Neural progenitor cell (in vitro differentiated cells): ENCODE measurements at places on chromosomes 11 and 22. TPM values are rescaled to one million over a fixed set of nuclear protein-coding genes. Genes with fewer than 3 reads are reported as not detected.

- DNase-seq, result no peak
Observed at GRCh38 chr11:125947419-125948277, 1.8 kb downstream of the VSIG10L2 start.

DNA sequence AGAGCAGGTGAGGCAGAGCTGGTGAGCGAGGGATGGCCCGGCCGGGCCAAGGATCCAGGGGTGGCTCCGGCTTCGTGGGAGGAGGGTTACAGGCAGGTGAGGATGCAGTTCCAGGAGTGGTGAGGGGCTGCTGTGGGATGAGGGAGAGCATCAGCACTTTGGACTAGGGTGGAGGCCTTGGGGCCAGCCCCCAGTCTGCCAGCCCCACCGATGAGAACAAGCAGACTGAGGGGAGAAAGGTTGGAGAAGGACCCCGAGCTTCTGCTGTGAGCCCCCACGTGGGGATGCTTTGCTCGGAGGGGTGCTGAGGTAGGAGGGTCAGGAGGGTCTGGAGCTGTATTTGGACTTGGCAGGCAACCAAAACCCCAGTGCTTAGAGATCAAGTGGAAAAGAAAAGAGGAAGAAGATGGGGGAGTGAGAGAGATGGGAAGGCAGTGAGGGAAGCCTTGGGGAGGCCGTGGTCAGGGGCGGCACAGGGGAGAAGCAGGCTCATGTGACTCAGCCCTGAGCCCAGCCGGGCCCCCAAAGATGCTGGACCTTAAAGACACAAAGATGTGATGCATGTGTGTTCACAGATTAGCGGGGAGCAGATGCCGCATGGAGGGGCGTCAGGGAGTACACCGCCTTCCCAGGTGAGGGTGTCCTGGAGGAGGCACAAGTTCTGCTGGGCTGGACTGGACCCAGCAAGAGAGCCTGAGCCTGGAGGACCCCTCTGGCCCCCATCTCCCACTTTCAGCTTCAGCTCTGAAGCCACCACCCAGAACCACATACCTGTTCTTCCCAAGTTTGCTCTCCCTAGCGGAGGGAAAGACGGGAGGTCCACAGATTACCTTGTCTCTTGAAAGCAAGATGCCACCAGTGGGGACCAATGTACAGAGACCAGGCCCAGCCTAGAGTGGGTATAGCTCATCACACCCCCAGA is 91.3 kb downstream of the CDKN1C start:
- DNase-seq, result no peak

EHF gene
- 0.12 TPM in 1 of 2 replicates, not detected in the other for total RNA-seq

HINFP gene
- total RNA-seq, result 32.5 and 47.3 TPM in 2 replicates

CLCF1 gene
- 2.0 and 3.7 TPM in 2 replicates for total RNA-seq

SMTNL1 gene
- 0.28 TPM in 1 of 2 replicates, not detected in the other for total RNA-seq

GRCh38 chr22:50531546-50531961 is 1.7 kb upstream of the TYMP start:
- no peak for DNase-seq

- DNase-seq, result no peak
Observed at GRCh38 chr11:114319716-114320328, 23.6 kb downstream of the NNMT start.

DNA sequence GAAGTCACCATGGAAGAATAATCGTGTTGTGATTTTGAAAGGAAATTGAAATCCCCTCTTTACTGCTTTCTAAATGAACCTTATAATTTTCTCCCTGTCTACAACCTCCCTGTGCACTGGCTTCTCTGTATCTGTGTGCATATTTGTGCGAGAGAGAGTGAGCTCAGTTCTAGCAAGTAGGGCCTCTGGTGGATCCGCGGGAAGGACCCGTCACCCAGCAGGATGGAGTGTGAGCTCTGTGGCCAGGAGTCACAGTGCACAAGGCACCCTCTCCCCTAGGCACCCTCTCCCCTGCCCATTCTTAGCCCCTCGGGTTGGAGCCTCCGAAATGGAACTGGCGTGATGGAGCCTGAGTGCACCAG is 109.0 kb downstream of the TRIM29 start:
- no peak for DNase-seq

DNA sequence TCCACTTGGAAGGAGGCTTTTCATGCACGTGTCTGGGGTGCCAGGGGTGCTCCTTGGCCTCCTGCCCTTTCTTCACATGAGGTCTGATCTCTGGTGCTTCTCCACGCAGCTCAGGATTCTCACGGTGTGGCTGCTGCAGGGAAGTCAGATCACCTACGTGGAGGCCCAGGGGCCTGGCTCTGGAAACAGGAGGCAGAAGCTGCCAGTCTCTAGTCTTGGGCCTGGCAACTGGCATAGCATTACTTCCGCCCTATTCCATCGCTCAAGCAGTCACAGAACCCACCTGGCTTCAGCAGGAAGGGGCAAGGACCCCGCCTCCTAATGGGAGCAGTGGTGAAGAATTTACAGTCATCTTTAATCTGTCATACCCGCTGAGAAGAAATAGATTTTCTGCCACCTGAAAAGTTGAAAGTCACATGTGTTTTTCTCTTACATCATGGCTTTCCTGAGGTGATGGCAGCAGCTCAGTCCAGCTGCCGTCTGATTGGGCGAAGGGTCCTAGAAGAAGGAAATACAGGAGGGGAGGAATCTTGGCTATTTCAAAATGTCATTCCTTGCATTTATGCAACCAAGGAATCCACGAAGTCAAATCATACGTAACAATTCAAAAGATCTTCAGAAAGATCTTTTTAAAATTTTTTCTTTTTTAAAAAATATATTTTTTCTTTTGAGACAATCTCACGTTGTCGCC is 50.1 kb upstream of the DKK3 start:
- DNase-seq, result no peak

- DNase-seq, result no peak
Observed at GRCh38 chr11:12198251-12199222, 88.1 kb downstream of the MICAL2 start.

NAALAD2 gene
- total RNA-seq, result 24.6 and 67.1 TPM in 2 replicates

- peak; percentile 17 for DNase-seq
Observed at GRCh38 chr22:35894937-35895708, 133.5 kb downstream of the RBFOX2 start.

APOBEC3G gene
- 0.30 and 0.90 TPM in 2 replicates for total RNA-seq

GRCh38 chr11:62543680-62544444 is 2.7 kb downstream of the AHNAK start:
- no peak for DNase-seq

- DNase-seq, result peak; percentile 78
Observed at GRCh38 chr11:113974741-113975470, at the start of gene HTR3A. TSS of gene HTR3A (plus strand) at chr11:113975108. CDS start at chr11:113975326, 218 bp downstream.

DNA sequence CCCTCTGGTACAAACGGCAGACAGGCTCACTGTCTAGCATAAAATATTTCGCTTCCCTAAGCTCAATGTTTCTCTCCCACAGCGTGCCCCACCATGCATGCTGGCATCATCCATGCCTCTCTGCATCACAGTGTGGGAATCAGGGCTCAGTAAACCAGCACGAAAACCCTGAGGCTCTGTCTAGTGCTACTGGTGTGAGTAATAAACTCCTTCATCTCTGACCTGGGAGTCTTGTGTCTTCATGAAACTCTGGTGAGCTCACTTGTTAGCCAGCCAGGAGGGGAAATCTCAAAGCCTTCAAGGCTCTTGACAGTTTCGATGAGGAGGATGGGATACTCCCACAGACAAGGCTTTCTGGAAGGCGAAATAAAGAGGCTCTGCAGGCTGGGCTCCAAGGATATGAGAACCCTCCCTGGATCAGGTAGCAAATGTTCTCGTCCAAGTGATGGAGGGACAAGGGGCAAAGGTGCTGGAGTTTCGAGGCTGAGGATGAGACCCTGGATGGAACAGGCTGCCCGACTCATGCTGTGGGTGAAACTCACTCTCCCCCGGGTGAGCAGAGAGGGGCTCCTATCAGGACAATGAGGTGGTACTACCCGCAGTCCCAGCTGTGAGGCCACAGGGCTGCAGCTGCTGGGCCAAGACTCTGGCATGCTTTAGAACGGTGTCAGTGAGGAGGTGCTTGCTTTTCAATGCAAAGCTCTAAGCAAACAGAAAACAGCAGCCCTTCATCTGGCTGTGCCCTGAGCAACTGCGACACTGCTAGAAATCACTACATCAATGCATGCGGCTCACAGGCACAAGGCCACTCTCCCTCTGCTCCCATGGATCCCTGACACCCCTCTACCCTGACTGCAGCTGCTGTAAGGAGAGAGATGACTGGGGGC is 69.3 kb downstream of the SHANK2 start:
- DNase-seq, result no peak

AQP11 gene
- 0.24 and 1.1 TPM in 2 replicates for total RNA-seq

DNA sequence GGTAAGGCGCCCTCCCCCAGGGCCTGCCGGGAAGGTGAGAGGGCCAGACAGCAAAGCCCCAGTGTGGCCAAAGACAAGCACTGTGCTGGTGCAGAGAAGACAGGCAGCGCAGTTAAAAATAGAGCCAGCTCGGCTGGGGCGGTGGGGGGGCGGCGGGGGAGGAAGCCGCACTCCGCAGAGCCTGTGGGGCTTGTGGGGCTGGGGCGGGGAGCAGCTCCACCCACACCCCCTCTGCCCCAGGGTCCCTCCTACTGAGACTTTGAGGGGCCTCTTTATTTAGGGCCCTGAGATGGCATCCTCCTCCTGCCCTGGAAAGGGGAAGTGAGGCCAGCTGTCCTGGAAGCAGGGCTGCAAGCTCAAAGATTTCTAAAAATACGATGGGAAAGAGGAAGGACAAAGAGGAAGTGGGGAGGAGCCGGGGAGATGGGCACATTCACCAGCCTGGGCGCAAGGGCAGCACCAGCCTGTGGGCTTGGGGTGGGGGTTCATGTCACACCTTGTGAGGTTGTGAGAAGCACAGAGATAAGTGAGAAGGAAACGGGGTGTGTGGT is 2.6 kb downstream of the CYTH4 start:
- DNase-seq, result no peak

GRCh38 chr11:68328374-68329091 is 16.1 kb downstream of the LRP5 start:
- peak; percentile 88 for DNase-seq

DNA sequence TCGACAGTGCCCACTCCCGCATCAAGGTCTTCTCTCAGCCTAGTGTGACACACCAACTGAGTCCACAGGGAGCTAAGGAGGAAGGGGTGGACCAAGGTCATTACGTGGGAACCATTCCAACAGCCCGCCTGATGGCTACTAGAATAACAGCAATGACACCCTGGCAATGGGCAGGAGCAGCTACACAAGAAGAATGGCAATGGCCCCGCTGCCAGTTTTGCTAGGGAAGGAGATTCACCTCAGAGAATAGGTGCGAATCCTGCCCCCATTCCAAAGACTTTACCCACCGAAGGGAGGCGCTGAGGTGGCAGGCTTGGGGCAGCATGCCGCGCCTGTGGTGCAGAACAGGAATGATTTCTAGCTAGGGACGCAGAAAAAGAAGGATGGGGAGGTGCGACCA is 9.1 kb downstream of the WT1 start:
- peak; percentile 30 for DNase-seq

DNA sequence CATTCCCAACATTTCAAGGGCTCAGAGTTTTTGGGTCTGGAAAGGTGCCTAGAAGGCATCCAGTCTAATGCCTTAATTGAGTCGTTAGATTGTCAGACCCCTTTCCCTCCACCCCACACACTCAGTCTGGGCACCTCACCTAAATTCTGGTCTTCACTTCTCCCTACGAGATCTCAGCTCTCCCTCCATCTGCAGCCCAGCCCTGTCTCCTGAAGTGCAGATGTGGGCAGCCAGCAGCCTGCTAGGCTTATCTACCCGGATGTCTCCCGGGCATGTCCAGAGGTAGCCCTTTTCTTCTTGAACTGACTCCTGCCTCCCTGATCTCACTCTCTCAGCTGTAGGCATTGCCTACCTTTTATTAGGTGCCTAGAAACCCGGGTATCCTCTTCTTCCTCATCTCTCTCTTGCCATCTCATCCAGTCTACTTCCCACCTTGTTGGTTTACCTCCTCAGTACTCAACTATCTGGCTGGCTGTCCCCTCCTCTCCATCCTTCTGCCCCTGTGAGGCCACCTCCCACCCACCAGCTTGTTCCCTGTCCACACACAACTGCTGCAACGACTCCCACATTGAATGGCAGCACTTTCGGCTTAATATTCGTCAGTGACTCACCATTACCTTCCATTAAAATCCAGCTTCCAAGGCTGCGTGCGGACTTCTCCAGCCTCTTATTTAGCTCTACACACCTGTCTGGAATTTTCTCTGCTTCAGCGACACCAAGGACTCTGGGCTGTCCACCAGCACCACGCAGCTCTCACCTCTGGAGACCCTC is 6.2 kb downstream of the SEPTIN3 start:
- DNase-seq, result no peak

PRDM11 gene
- total RNA-seq, result 1.8 and 5.3 TPM in 2 replicates

DNA sequence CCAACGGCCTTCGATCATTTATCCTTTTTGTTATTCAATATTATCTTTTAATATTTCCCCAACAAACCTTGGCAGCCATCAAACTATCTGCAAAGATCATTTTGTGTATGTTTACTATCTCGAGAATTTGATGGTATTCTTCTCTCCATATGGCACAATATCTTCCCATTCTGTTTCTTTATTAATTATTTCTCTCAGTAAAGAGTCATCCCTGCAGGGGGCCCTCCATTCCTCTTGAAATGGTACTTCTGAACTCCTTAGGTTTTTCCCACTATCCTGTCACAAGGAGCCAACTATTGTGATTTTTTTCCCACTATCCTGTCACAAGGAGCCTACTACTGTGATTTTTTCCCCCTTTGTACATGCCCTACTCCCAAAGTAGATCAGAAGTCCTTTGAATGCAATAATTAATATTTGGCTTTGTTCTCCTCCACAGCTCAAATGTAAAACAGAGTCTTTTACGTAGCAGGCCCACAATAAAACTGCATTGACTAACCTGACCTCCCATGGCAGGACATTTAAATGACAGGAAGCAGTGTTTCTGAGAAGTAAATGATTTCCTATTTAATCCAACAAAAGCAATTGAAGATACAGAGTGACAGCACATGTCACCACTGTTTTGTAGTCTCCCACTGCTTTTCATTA is 43.3 kb downstream of the PDGFD start:
- DNase-seq, result peak; percentile 9

DNA sequence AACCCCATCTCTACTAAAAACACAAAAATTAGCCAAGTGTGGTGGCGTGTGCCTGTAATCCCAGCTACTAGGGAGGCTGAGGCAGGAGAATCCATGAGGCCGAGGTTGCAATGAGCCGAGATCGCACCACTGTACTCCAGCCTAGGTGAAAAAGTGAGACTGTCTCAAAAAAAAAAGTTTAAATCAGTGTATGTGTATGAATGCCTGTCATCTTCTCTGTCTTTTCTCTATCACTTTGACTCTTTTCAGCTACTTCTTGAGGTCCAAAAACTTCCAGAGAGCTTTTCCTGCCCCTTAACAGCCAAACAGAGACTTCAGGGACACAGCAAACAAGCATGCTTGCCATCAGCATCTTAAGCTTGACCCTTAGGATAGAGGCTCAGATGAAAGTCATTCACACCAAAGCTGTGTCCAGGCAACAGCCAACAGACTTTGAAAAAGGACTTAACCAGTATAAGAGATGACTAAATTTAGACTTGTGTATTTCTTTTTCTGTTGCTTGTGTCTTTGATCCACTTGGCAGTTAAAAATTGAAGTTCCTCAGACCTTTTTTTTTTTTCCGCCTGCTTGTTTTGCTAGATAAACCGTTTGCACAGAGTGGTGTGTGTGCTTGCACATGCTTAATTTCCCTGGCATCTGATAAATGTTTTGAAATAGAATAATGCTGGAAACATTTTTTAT is 151.9 kb downstream of the DBX1 start:
- DNase-seq, result no peak

GRCh38 chr11:41377709-41378394 is 81.6 kb downstream of the LRRC4C start:
- DNase-seq, result no peak

GRCh38 chr11:30025396-30026139 is 8.7 kb upstream of the KCNA4 start:
- DNase-seq, result no peak
